HL-60 (cell line): ENCODE measurements at places on chromosomes 4 and X.
A peak's percentile ranks its signal among the peaks of the same experiment; 100 is the strongest.

- no peak for DNase-seq
Observed at GRCh38 chr4:165443276-165443675, 64.5 kb downstream of the CPE start.

- DNase-seq, result peak; percentile 63
Observed at GRCh38 chrX:44889824-44890223, 16.8 kb downstream of the KDM6A start.

DNA sequence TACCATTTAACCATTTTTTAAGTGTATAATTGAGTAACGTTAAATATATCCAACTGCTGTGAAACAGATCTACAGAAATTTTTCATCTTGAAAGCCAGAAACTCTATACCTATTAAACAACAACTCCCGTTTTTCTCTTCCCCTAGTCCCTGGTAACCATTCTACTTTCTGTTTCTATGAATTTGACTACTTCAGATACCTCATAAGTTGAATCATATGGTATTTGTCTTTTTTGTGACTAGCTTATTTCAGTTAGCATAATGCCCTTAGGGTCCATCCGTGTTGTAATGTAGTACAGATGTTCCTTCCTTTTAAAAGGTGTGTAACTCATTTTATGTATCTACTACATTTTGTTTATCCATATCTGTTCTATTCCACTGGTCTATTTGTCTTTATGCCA, 48.7 kb downstream of the STAG2 start:
- DNase-seq, result no peak

GRCh38 chrX:37686369-37686995, 891 bp downstream of the XK start:
- DNase-seq, result no peak

DNA sequence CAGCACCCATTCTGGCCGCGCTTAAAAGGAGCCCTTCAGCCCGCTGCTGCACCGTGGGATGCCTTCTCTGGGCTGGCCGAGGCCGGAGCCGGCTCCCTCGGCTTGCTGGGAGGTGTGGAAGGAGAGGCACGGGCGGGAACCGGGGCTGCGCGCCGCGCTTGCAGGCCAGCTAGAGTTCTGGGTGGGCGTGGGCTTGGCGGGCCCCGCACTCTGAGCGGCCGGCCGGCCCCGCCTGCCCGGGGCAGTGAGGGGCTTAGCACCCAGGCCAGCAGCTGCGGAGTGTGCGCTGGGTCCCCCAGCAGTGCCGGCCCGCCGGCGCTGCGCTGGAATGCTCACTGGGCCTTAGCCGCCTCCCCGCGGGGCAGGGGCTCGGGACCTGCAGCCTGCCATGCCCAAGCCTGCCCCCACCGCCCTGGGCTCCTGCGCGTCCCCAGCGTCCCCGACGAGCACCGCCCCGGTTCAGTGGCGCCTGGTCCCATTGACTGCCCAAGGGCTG, 111.3 kb downstream of the PCDH18 start:
- no peak for DNase-seq

DNA sequence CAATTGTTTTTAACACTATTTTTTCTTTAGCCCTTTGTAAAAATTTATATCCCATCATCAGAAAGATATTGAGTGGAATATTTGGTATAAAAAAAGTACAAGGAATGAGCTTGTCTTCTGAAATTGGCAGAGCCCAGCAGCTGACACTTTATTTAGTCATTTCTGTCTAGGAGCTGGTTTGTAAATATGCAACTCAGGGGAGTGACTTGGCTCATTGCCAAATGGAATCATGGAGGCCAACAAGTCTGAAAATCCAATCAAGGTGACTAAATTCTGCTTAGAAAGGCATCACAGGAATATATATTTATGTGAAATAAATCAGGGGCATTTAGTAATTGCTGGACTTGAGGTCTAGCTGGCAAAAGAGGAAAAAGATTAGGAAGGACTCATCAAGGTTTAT, 74.4 kb downstream of the OTC start:
- no peak for DNase-seq
